ENCODE measurements at places on chromosomes 16 and 17.
A peak's percentile ranks its signal among the peaks of the same experiment; 100 is the strongest.

DNA sequence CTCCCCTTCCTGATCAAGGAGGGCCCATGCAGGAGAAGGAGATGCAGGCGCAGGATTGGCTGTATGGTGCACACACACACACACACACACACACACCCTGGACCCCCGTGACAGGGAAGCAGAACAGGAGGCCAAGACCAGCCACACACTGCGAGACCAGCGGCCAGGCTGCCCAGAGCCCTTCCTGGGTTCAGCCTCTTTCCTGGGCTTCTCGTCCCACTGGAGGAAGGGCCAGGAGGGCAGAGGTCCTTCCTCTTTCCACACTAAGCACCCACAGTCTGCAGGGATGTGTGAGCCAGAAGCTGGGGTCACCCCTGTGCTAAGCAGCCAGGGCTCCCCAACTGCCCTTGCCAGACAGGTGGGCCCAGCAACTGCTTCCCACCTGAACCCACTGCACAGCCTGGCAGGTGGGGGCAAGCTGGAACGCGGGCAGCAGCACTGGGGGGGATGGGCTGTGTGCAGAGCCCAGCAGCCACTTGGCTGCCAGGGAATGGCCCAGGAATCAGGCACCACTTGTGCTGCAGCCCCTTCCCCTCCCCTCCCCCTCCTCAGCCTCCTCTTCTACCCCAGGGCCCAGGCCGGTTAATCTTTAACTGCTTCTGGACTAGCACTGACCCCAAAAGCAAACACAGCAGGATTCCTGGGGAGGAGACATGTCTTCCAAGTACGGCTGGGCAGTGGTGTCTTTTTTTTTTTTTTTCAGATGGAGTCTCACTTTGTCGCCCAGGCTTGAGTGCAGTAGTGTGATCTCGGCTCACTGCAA lies 44.6 kb upstream of the SLC38A10 start:
- peak; percentile 94 for DNase-seq

DNA sequence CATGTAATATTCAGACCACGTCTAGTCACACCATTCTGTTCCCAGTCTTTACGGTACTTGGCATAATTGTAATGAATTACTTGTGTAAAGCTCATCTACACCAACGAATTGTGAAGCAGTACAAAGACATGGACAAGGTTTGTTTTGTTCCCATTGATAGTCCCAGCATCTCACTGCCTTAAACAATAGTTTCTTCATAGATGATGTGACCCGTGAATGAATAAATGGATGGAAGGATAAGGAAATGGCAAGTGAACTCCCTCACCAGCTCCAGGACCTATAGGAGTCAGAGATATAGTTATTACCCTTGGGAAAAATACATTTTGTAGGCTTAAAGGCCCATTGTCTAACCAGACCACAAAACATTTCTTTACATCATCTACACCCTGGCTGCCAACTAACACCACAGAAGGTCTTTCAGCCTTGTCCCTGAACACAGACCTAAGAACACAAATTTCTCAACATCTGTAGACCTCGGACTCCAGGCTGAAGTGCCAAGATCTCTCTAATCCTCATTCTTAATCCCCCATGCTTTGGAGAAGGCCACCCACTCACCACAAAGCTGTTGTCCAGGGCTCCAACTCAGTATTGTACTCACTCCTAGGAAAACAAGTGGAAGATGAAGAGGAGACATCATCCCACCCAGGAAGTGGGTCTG lies 38.2 kb downstream of the MAF start:
- no peak for DNase-seq

DNA sequence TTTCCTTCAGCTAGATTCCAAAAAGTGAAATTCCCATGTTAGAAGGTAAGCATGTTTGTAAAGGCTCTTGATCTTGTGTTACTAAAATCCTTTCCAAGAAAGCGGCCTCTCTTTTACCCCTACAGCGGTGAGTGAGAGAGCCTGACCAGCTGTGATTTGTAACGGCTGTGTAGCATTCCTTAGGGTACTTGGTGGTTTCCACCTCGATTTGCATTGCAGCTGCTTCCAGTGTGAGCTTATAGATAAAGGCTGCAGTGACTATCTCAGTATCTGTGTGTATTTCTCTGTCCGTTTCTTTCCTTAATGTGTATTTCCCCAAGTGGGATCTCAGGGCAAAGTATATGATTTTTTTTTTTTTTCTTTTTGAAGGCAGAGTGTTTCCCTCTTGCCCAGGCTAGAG lies 169.4 kb downstream of the SNX29 start:
- DNase-seq: no peak

DNA sequence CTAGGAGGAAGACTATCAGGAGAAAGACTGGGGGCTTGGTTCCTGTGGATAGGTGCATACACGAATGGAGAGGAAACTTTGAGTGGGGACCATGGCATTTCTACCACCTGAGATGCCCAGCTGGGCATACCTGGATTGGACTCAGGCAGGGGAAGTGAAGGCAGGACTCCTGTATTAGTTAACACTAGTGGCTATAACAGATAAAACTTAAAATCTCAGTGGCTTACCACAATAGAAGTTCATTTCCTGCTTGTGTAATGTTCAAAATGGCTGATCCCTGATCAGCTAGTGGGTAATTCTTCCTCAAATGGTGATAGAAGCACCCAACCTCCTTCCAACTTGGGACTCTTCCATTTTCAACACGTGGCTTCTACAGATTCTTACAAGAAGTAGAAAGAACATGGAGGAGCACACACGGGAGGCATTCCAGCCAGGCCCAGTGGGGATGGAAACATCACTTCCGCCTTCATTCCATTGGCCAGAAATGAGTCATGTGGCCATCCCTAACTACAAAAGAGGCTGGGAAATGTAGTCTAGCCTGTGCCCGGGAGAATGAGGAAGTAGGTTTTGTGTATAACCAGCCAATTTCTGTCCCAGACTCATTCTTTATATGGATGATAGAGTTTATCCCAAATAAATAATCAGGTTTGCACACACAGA lies 112.1 kb downstream of the UTP18 start:
- peak; percentile 51 for DNase-seq

GRCh38 chr16:77250400-77250799 lies 51.2 kb downstream of the SYCE1L start:
- DNase-seq: no peak
